Fibroblast of skin of abdomen (primary cell): ENCODE measurements at places on chromosomes 3 and 15.

- no peak for DNase-seq
Measured at GRCh38 chr3:41141433-41142167, 57.7 kb upstream of the CTNNB1 start.

- no peak for DNase-seq
Measured at GRCh38 chr3:13112521-13113345, 39.5 kb upstream of the IQSEC1 start.

GRCh38 chr3:192819001-192819569 lies 91.7 kb upstream of the FGF12 start:
- DNase-seq = peak; percentile 67

DNA sequence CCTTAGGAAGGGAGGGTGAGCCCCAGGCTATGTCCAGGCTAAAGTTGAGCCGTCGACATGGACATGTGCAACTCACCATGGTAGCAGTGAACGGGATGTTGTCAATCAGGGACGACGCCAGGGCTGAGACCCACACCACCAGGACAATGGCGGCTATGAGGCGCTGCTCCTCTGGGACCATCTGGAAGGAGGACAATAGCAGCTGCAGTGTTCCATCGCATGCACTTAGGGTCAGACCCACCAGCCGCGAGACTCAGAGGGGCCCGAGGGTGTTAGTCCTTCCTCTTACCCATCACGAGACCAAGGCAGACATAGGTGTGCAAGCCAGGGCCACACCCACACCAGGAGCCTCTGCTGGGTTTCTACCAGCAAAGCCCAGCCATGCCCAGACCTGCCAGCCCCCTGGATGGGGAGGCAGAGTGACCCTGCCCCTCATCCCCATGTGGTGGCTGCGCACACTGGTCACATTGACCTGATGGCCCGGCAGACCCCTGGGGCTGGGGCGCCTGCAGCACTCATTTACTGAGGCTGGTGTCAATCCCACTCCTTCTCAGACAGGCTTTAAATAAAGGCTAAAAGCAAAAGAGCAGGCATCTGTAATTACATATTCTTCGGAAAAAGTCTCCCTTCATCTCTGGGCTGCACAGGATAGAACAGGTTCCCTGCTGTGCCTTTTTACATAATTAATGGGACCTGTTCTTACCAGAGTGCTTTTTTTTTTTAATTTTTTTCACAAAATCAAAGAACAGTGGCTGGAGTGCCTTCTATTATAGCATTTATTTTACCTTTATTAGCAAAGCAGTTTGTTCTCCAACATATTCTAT lies 227.8 kb downstream of the OCA2 start:
- no peak for DNase-seq

GRCh38 chr3:141811348-141811747 lies 48.1 kb downstream of the GRK7 start:
- no peak for DNase-seq
